Activated CD4-positive, alpha-beta memory T cell treated with anti-CD3 and anti-CD28 coated beads for 36 hours (primary cell): ENCODE measurements at places on chromosomes 11 and 22.

DNA sequence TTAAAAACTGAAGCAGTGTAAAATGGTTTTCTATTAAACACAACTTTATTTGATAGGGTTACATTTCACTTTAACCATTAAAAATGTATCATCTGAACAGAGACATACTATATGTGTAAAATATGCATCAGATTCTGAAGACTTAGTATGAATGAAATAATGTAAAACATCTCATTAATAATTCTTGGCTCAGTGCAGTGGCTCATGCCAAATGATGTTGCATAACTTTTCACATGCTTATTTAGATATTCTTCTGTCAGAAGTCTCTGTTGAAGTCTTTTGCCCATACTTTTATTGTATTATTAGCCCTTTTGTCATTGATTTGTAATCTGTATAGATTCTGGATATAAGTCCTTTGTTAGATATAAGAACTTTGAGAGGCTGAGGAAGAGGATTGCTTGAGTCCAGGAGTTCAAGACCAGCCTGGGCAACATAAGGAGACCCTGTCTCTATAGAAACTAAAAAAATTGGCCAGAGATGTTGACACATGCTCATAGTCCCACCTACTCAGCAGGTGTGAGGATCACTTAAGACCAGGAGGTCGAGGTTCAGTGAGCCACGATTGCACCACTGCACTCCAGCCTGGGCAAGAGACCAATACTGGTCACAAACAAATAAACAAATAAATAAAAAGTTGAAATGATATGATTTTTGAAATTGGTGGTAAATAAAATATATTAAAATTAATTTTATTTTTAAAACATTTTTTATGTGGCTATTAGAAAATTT is 73.8 kb upstream of the PARVA start:
- no peak for DNase-seq

GRCh38 chr11:36222831-36223635 is 66.2 kb downstream of the COMMD9 start:
- DNase-seq: no peak

GRCh38 chr11:14417617-14418374 is 58.8 kb upstream of the RRAS2 start:
- DNase-seq: no peak

- no peak for DNase-seq
Measured at GRCh38 chr22:35868938-35869337, 151.3 kb downstream of the APOL5 start.

DNA sequence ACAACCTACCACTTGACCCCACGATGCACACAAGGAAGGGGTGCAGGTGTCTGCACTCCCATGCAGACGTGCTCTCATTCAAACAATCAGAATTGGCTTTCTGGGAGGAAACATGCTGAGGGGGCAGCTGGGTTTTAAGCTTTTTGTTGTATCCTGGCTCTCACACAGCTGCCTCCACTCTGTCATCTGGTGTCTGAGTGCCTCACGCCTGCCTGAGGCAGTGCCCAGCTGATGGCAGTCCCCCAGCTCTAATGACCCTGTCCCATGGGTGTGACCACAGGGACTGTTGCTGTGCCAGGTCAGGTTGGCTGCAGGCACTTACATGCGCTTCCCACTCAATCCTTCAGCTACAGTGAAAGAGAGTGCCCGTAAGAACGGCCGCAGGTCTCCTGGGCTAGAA is 53.7 kb downstream of the ARFGAP3 start:
- DNase-seq: no peak

- no peak for DNase-seq
Measured at GRCh38 chr11:106457727-106458126, 380.3 kb downstream of the AASDHPPT start.

- peak; percentile 64 for DNase-seq
Measured at GRCh38 chr11:9138612-9139579, 47.5 kb upstream of the SCUBE2 start.

- no peak for DNase-seq
Measured at GRCh38 chr11:86815726-86816125, 15.4 kb downstream of the PRSS23 start.

- DNase-seq: no peak
Measured at GRCh38 chr11:100788561-100789295, 101.6 kb downstream of the ARHGAP42 start.

GRCh38 chr22:26804911-26805539 is 147.6 kb downstream of the MIAT start:
- no peak for DNase-seq

DNA sequence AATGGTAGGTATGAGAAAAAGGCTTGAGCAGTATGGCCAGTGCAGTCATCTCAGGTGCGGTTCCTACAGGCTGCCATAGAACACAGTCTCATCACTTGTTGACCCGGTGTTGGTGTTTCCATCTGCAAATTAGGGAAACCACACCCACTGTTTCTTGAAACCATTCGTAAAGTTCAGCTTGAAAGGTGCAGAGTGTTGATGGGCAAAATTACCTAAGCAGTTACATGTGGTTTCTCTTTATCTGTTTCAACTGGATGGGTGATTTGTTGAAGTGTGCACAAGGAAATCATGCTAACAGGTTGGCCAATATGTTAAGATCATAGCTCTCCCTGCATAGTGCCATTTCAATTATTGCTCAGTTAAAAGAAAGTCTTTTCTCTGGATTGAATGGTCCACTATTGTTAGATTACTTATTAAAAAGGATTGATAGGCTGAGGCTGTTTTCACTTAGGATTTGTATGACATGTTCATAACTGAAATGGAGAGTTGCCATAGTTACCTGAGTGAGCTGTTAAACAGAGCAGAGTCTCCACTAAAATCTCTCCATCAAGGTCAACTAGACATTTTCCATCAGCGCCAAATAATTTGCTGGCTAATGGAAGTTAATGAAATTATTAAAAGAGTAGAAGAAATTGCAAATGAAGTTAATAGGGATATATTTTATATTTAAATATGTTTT is 203.1 kb upstream of the MTMR2 start:
- no peak for DNase-seq

DNA sequence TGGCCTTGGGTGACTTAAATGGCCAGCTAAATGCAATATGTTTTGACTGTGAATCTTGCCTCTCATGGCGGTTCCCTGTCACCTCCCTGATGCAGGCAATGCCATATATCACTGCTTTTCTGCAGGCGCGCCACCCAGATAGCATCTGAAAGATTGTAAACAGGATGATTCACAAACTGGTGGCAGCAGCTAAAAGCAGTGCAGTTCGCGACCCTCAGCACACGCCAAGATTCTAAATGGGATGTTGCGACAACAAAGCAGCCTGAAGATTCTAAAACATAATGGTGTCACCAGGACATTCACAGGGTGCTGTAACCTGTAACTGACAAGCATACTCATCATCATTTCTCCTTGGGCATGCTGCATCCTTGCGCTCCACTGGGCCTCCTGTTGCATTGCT is 440.4 kb upstream of the CADM1 start:
- DNase-seq: no peak

DNA sequence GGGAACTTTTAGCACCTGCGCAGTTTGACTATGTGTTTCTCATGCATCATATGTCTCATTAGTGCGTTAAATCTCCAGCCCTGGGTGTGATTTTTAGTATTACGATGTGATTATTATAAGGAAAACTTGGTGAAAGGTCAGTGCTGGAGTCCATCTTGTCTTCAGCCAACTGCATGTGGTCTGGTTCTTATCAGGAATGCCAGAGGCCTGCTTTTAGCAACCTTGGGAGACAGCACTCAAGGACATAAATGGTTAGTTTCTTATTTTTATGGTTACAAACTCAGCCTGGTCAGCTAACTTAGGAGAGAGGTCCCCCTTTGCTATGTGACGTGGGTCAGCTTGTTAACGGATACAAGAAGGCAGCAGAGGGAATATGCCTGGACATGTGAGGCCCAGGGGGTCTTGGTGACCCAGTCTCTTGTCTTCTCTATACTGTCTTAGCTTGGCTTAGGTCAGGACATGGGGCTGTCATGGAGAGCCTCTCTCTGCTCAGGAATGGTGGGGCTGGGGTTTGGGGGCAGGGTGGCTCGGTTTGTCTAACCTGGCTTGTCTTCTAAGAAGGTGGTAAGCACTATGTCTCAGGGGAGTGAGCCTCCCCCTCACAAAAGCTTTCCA is 21.5 kb downstream of the KCTD21 start:
- DNase-seq: no peak

- DNase-seq: no peak
Measured at GRCh38 chr22:42389143-42389542, 43.1 kb downstream of the NFAM1 start.

GRCh38 chr22:37330200-37331033 is 48.1 kb downstream of the CYTH4 start:
- peak; percentile 79 for DNase-seq

DNA sequence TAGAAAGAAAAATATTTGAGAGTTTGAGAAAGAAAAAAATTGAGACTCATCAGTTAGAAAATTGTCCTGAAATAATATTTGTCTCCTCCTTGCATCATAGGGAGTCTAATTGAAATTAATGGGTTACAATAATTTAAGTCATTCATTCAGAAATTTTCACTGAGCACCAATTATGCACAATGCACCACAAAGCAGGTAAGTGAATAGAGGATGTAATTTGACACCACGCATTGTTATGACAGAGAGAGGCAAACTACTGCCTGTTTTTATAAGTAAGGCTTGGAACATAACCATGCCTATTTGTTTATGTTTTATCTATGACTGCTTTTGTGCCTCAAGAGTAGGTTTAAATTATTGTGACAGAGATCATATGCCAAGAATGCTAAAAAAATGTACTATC is 537.9 kb upstream of the FAT3 start:
- DNase-seq: no peak

GRCh38 chr11:66371627-66372415 is at the start of gene SLC29A2:
SLC29A2 (minus strand) TSS chr11:66371760; CDS start chr11:66371591, 169 bp downstream.
- peak; percentile 90 for DNase-seq

- DNase-seq: no peak
Measured at GRCh38 chr11:78958444-78958843, 383.8 kb upstream of the NARS2 start.

DNA sequence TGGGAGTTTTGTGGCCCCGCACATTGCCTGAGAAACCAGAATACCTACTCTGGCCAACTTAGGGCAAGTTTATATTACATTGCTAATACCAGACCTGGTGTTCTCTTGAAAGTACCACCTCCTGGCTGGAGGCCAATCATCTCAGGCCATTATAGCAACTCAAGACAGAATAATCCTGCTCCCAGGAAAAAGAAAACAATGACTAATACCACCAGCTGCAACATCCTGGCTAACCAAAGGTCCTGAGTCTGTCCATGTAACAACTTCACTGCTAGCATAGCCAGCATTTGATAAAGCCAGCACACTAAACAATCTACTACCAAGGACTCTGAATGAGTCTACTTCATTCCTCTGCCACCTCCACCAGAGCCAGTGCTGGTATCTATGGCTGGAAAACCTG is 1298.7 kb upstream of the CNTN5 start:
- DNase-seq: no peak
